ENCODE measurements at places on chromosomes 16 and 17.

GRCh38 chr16:2500918-2501750, 12.6 kb upstream of the ATP6V0C start:
- DNase-seq, result peak; percentile 81

DNA sequence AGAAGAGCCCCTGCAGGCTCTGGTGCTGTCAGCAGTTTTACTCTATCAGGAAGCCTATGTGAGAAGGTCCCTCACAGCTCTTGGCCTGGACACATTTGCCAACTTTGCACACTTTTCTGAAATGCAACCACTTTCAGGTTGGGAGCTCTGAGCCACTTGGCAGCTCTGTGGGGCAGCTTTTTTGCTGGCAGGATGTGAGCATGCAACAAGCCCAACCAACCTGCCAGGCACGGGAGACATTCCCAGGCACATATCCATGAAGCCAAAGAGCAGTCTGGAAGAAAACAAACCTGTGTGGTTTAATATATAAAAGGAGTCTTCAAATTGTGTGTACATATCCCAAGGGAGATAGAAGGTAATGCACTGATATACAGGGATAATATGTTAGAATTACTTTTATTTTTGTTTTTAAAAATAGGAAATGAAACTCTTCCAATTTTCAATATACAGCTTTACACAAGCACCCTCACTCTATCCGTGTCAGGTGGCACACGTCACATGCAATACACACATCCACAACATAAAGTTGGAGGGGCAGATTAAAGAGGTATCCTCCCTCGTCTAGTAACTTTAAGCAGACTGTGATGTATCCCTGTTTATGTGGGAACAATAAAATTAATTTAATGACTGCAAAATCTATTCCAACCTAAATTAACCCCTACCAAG, 57.4 kb upstream of the COX10 start:
- DNase-seq, result peak; percentile 90

- DNase-seq, result no peak
These were observed 80.8 kb upstream of the TRAP1 start for GRCh38 chr16:3797904-3798811.

- no peak for DNase-seq
These were observed 1.5 kb downstream of the DDX28 start for GRCh38 chr16:68021490-68021889.

GRCh38 chr17:76504117-76504516, 2.9 kb upstream of the RHBDF2 start:
- DNase-seq, result no peak

- no peak for DNase-seq
These were observed 2.8 kb downstream of the STAT5A start for GRCh38 chr17:42291129-42291528.

DNA sequence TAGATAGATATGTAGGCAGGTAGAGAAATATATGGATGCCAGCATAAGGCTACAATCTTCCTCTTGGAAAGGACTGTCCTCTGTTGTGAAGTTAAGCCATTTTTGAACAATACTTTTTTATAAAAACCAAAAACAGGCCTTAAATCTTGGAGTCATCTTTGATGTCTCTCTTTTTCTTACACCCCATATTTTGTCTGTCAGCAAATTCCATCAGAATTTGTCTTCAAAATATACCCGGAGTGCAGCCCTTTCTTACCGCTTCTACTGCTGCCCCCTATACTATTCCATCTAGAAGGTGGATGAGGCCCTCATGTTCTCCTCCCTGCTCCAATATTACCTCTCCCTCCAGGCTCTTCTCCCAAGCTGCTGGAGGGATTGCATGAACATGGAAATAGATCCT, 326.5 kb downstream of the HAPSTR1 start:
- DNase-seq, result no peak

- DNase-seq, result no peak
These were observed 15.1 kb downstream of the ASPSCR1 start for GRCh38 chr17:81992306-81993102.

- DNase-seq, result no peak
These were observed 39.8 kb upstream of the AKAP1 start for GRCh38 chr17:57044976-57045867.

GRCh38 chr16:50602531-50603205, 54.5 kb downstream of the NKD1 start:
- DNase-seq, result no peak

DNA sequence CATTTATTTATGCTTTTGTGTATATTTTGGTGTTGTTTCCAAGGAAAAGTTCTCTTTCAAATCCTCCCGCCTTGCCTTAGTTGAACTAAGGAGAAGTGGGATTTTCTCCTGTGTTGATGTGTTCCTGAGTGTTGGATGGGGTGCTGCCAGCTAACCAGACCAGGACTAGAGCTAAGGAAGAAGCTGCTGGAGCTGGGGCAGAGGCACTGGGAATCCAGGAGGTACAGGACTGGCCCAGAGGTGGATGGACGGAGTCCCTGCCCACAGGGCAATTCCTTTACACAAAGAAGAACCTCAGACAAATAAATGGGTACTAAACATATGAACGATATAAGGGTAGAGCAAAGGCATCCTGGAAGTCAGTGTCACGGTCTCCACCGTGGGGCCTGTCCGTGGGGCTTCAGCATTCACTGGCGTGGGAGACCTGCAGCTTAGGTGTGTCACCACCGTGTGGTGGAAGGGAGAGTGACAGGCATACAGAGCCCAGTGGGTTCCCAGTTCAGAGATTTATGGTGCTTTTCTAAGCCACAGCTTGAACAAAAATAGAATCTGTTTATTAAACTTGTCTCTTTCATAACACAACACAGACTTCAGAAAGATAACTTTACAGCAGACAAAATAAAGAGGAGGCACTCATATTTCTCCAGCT, 270.7 kb downstream of the NTN1 start:
- DNase-seq, result peak; percentile 54

DNA sequence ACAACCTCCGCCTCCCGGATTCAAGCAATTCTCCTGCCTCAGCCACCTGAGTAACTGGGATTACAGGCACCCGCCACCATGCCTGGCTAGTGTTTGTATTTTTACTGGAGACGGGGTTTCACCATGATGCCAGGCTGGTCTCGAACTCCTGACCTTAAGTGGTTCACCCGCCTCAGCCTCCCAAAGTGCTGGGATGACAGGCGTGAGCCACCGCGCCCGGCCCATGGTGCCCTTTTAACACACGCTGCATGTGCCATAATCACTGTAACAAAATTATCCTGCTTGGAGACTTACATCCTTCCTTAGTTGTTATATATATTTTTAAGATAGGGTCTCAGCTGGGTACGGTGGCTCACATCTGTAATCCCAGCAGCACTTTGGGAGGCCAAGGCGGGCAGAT, 5.4 kb downstream of the CD7 start:
- no peak for DNase-seq

DNA sequence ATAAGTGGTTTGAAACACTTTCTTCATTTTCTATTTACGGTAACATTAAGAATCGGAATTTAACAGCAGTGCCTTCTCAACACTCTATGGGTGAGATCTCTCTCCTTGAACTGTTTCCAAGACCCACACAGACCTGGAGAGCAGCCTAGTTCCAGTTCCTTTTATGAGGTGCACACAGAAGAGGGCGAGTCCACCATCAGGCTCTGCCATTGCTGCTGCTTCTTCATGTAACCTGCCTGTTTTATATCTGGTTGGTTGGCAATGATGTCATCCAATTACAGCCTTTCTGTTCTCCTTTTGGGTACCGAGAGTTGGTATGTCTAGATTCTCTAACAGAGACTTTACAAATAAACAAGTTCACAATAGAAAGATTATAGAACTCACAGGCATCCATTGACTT, 225.7 kb downstream of the UTP18 start:
- no peak for DNase-seq

DNA sequence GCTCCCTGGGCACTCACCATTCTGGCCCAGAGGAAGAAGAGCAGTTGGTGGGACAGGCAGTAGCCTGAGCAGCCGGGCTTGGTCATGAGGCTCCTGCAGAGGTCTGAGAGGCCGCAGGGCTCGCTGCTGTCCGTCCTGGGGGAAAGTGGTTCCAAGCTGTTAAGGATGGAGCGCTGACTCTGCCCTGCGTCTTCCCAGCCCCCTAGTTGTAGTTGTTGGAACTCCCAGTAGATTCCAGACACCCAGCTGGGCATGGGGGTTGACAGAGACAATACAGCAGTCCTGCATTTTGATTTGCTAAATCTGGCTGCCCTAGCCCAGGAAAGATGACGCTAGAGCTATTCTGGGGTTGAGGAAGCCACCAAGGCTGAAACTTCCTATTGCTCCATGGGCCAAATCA, 7.3 kb downstream of the C16orf89 start:
- DNase-seq, result no peak

GRCh38 chr17:79135628-79136405, 61.2 kb downstream of the ENGASE start:
- DNase-seq, result no peak

DNA sequence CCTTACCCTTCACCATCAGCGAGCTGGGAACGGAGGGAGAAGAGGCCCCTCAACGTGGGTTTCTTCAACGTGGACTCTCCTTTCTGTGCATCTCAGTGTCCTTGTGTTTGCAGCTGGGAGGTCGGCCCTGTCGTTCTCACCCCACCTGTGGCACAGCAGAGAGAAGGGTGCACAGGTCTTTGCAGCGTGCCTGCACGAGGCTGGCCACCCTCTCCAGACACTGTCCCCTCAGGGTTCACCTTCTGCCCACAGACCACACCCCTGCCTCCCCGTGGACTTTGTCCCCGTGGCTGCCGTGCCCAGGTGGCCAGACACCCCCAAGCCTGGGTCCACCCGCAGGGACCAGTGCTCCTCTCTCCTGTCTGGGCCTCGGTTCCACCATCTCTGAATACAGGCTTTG, 7.3 kb upstream of the WDR45B start:
- DNase-seq, result no peak

DNA sequence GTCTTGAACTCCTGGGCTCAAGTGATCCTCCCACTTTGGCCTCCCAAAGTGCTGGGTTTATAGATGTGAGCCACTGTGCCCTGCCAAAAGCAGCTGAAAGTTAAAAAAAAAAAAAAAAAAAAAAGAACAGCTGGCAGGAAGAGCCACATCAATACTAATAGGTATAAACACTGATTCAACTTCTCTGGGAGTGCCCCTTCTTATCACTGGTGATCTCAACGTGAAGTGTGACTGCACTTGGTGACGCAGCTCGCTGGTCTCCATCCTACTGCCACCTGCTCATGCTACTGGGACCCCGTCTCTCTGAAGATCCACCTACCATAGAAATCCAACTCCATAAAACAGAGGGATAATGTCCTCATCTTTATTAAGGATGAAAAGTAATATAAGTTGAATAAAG, 40.8 kb downstream of the RNF157 start:
- DNase-seq, result no peak

- no peak for DNase-seq
These were observed 178.3 kb upstream of the CHMP6 start for GRCh38 chr17:80813318-80813717.

- DNase-seq, result no peak
These were observed 26.3 kb downstream of the GINS2 start for GRCh38 chr16:85662482-85662812.

DNA sequence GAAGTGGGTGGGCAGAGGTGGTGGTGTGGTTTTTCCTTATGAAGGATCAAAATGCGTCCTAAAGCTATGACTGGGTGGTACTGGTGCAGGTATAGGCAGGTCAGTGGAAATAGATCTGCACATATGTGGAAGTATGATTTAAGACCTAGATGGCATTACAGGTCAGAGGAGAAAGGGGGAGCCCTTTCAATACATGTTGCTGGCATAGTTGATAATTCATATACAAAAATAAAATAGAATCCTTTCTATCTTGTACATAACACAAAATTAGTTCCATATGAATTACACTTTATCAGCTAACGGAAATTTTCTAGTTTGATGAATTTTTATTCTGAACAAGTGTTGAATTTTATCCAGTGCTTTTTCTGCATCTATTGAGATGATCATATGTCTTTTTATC, 20.8 kb upstream of the PIK3R5 start:
- DNase-seq, result no peak

GRCh38 chr16:72832621-72833248, 215.2 kb downstream of the ZFHX3 start:
- DNase-seq, result peak; percentile 85

- no peak for DNase-seq
These were observed at the start of gene EPX for GRCh38 chr17:58192612-58193011. Gene EPX, plus strand, starts transcription at chr17:58192726. Its CDS starts 121 bp downstream, at chr17:58192847.

DNA sequence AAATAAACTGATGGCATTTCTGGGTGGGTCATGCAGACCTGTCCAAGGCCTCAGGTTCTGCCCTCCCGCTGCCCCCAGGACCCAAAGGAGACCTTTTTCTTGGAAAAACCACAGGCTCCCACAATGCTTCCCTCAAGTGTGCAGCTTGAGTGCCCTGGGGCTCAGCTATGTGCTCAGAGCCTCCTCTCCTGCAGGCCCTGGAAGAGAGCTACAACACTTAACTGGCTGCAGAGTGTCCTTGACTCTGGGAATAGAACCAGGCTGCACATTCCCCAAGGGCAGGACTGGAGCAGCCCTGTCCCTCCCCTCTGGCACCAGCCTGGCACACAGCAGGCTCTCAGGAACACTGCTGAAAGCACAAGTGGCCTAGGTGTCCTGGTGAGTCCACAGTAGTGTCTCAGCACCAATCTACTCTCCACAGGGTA, 4.8 kb upstream of the SREBF1 start:
- DNase-seq, result peak; percentile 79

GRCh38 chr17:80705988-80706387, 161.3 kb downstream of the RPTOR start:
- no peak for DNase-seq

GRCh38 chr16:66580605-66581209, 1.4 kb downstream of the CMTM2 start:
- no peak for DNase-seq

- no peak for DNase-seq
These were observed 7.6 kb downstream of the SCPEP1 start for GRCh38 chr17:56985371-56986162.

DNA sequence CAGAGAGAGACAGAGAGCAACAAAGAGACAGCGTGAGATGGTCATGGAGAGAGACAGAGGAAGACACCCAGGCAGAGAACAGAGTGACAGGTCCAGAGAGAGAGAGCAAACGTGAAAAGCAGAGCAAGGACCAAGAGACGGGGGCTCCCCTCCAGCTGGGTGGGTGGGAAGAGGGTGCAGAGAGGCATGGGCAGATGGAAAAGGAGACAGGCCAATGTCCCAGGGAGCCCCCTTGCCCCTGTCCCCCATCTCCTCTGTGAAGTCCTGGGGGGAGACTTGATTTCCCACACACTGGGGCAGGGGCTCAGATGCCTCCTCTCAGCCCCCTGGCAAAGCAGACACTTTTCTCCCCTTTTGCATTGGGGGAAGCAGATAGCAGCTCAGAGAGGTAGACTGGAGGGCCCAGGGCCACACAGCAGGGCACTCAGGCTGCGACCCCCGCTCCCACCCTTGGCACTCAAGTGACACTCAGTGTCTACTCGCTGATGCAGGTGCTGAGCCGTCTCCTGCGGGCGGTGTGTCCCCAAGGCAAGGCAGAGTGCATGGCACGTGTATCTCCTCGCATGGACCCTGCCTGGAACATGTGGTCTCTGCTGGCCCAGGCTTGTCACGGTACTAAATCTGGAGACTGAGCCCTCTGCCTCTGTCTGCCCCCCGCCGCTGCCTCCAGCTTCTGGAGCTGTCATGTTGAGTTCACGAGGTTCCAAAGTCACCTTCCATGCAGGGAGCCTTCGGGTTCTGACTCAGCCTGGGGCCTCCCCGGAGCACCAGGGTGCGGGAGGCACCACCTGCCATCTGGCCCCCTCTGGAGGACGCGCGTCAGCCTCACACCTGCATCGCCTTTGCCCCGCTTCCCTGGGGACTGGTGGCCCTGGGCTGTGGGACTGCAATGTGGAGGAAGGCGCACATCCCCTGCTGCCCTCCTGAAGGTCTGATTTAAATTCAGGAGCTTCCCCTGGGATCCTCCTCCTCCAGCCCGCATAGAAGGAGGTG, 215.9 kb upstream of the GSE1 start:
- DNase-seq, result peak; percentile 37

Measured in left lobe of liver (tissue), 2 donors.